ENCODE measurements at places on chromosomes 1 and 21.

DNA sequence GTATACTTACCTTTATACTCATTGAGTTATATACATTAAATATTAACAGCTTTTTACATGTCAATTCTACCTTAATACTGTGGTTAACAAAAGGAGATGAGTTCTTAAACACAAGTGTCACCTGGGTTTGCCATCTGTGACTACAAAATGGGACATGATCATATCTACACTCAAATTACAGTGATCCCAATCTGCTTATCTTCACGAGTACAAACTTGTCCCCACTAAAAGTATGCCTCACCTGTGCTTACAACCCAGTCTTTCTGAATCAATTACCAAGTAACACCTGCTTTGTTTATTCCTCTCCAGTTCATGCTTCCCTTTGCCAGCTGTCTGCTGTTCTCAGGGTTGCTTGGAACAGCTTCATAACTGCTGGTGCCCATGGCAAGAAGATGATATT lies 8.8 kb downstream of the CD1E start:
- DNase-seq = no peak

GRCh38 chr1:40130892-40131291 lies 30.3 kb upstream of the RLF start:
- no peak for DNase-seq

- DNase-seq = peak; percentile 14
Observed at GRCh38 chr1:77036560-77036959, 169.3 kb downstream of the ST6GALNAC5 start.

- no peak for DNase-seq
Observed at GRCh38 chr1:73162564-73162963, 880.2 kb upstream of the NEGR1 start.

- DNase-seq = peak; percentile 59
Observed at GRCh38 chr1:183567584-183567983, 22.7 kb downstream of the NCF2 start.
